ENCODE measurements at places on chromosomes 5 and 9.

DNA sequence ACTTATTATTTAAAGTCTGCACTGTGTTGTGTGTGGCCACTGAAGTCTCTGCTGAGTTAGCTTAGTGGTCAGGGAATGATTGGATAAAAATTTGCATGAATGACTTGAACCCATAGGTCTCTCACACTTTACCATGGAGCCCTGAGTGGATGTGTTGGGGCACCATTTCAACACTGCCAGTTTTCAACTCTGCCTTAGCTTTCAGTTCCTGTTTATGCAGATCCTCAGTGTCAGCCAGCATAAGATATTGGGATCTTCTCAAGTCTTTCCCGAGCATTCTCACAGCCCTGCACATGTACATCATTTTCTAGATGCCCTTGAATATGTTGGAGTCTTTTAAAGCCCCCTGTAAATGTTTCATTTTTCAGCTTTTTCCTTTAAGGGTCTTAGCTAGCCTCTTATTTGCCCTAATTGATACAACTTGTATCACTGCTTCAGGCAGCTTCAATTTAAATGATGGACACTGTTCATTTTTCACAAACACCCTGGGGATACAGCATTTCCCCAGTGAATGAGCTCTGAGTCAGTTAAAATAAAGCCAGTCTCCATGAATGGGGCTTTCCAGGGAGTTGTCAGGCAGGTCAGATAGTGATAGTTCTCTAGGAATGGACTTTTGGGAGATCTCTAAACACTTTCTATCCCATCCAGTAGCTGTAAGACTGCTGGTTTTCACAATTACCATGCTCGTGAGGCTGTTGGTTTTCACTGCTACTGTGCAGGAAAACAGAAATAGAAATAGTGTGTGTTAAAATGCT is 211.9 kb upstream of the PAPPA start:
- no peak for DNase-seq

DNA sequence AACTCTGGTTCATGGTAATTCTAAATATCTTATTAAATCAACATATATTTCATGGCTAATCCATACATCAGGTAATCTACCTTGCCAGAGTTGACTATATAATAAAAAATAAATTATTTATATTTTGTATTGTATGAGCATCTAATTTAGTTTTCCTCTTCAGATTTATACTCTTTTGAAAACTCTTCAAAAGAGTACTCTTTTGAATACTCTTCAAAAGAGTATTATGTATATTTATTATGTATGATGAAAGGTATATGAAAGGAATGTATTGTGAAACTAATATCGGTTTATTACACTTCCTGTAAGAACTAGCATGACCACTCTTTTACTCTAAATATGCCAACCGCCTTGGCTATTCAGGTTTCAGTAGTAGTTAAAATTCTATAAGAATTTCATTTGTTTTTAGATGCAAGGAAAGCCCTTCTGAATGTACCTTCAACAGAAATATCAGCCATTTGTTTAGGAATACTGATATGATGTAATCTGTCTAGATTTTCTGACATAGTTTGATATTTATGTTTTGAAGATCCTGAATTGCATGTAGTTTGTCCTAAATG is 178.7 kb downstream of the WDR70 start:
- DNase-seq = no peak

DNA sequence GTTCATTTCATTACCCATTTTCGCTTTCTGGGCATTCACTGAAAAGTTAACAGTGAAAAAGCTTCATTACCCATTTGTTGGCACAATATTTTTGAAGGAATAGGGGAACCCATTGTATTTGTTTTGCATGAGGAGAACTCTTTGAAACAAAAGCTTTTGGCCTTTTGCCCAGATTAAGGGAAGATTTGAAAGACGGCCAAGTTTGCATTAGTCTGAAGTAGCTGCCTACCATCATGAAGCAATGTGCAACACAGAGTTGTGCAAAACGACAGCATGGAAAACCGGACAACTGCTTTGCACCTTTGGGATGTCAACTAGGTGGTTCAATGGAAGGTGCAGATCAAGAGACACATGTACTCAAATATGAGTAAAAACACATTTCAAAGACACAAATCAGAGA is 84.9 kb downstream of the TRPM3 start:
- DNase-seq = no peak

DNA sequence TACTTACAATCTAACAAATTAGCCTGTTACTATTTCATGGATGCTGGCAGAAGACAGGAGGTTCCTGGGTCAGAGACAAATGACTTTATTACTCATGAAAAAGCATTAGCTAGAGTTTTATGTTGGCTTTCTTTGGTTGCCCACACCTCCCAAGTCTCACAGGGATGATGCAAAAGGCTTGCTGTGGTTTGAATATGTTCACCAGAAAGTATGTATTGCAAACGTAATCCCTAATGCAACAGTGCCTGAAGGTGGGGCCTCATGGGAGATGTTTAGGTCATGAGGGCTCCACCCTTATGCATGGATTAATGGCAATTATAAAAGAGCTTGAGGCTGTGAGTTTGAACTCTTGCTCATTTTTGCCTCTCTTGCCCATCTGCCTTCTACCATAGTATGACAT is 28.5 kb downstream of the DPYSL3 start:
- no peak for DNase-seq

- DNase-seq = no peak
Observed at GRCh38 chr9:69470186-69470977, 145.4 kb downstream of the ENTREP1 start.

DNA sequence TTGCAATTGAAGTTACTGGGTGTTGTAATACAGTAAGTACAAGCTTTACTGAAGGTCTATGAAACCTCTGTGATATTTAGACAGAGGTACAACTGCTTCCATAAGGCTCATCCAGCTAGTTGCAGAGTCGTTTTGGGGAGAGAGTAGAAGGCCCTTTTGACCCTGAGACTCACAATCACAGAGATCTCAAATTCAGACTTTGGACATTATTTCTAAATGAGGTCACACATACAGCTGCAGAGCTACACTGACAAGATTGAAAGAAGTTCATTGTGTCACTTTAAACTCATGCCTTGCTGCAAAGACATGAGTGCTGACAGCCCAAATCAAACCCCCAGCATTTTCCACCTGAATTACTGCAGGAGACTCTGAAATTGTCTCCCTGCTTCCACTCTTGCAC is 205.9 kb upstream of the TMEM161B start:
- no peak for DNase-seq

DNA sequence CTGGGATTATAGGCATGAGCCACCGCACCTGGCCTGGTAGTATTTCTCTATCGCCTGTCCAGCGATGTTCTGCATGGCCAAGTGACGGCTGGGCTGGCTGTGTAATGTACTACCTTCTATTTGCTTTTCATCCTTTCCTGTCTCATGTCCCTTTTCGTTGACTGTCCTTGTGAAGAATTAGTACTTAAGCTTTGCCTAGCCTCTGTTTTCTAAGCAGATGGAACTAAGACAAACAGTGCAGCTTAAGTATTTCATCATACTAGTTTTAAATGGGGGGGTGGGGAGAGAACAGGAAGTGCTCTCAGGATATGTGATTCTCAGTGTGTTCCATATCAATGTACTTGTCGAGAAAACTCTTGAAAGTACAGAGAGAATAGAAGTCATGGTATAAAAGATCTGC is 31.7 kb upstream of the CCL21 start:
- no peak for DNase-seq

- no peak for DNase-seq
Observed at GRCh38 chr5:134570886-134571285, 45.4 kb downstream of the JADE2 start.

DNA sequence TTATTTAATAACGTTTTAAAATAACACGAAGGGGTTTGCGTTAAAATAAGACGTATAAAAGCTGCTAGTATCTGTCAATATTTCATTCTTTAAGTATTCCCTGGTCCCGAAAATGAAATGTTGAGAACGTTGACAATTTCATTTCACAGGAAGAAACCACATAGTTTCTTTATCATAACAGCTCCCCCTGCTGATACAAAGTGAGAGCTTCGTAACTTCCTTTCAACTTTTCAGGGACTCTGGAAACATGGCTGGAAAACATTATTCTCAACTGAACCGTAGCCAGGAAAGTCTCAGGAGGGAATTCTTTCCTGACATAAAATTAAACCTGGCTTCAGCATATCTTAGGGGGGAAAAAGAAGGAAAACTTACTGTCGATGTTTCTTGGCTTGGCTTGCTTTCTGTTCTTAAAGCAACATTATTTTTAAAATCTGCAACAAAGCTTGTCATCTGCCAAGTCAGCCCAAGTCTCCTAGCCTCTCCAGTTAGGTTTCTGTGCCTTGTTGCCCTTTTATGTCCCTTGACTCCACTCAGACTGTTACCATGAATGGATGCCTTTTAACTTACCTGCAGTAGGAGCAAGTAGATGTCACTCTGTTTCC is 122.9 kb upstream of the DAB2 start:
- no peak for DNase-seq

- DNase-seq = no peak
Observed at GRCh38 chr5:22596404-22596970, 256.7 kb downstream of the CDH12 start.

DNA sequence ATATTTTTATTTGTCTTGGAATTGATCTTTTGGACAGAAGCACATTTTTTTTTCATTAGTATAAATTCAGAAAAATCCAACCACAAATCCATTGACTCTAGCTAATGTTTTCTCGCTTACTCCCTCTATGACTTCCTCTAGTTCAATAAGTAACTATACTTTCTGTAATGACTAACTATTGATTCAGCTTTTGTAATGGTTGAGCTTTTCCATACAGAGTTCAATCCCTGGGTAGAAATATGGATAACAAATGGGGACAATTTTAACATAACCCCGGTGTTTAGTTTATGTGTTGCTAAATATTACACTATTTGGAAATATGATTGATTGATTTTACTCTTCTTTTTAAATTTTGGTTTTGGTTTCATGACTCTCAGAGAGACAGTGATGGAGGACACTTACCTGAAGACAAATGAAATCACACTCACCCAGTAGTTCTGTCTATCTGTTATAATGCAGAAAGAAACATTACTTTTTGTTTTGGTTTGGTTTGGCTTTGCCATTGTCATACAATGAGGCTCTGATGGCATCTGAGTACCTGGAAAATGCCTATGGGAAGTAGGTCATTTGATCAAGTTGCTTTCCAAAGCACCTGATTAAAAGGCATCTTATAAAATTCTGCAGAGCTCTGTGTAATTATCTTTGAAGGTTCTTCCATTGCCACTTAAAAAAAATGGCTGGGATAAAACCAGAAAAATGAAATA is 309.7 kb upstream of the MPDZ start:
- no peak for DNase-seq

DNA sequence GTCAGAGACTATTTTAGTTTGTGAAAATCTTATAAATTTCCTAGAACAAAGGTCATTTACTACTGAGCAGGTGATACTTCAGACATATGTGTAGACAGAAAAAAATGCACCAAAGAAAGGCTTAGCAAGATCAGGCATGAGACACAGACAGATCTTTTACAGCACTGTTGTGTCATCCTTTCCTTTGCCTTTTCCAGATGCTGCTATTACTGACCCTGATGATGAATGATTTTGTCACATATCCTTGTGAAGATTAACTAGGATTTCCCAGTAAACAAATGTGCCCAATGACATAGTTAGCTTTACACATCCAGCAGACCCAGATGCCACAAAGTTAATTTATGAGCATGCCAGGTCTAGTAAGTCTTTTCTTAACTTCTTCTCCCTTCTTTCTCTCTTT is 68.2 kb downstream of the DMRTA1 start:
- no peak for DNase-seq

DNA sequence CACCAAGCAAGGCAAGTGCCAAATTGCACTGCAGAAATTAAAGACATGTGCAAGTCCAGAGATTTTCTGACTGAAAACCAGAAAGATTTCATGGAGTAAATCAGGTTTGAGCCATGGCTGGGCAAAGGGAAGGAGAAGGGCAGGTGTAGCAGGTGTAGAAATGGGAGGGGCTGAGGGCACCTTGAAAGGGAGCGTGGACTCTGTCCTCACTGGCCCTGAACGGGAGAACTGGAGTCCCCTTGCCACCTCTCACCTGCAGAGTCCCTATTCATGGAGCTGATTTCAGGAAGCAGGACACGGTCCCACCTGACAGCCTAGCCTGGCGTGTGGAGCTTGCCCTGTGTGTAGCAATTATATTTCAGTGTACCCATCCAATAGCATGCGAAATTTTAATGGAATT is 46.3 kb downstream of the UBE2QL1 start:
- DNase-seq = no peak

- no peak for DNase-seq
Observed at GRCh38 chr9:29691758-29692407, 2118.6 kb upstream of the C9orf72 start.

DNA sequence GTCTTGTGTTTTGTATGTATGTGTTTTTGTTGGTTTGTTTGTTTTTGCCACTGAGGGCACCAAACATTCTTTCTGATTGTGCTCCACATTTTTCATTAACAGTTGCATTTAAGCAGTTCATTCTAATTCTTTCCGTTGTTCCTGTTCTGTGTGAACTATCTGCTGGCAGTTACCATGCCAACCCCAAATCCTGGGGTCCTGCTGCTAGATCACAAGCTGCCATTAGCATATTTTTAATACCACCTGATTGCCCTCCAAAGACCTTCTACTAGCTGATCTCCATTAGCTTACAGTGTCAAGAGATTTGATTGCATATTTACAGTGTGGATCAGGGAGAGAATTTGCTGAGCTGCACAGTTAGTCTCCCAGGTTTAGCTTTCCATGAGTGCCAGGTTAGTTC is 40.6 kb upstream of the STARD4 start:
- no peak for DNase-seq

- no peak for DNase-seq
Observed at GRCh38 chr5:90345684-90346083, 63.9 kb downstream of the CETN3 start.

DNA sequence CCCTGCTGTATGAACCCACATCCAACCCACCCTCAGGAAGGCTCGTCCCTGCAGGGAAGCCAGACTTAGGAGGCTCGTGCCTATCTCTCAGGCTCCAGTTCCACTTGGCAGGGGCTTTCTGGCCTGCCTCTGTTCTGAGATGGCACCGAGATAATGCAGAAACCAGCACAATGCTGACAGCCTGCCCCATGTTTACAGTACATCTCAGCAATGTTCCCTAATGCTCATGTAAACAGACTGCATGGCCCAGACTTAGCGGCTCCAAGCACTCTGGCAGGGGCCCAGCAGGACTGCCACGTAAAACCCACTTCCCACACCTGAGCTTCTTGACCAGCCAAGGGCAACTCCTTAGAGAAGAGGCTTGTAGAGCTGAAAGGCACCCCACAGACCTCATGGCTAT is 499.5 kb upstream of the BRINP1 start:
- no peak for DNase-seq

GRCh38 chr9:89514337-89514736 is 16.4 kb upstream of the SEMA4D start:
- no peak for DNase-seq

GRCh38 chr5:173018358-173018757 is 34.8 kb downstream of the ATP6V0E1 start:
- no peak for DNase-seq

GRCh38 chr9:69599232-69599971 is 72.8 kb downstream of the APBA1 start:
- no peak for DNase-seq

GRCh38 chr5:84764227-84764626 is 379.5 kb upstream of the EDIL3 start:
- DNase-seq = no peak

All from stimulated activated CD8-positive, alpha-beta memory T cell treated with anti-CD3 and anti-CD28 coated beads, Interleukin-4, amount 100 ng/mL, for 1 hour (primary cell).